ENCODE measurements at places on chromosomes 3 and 15.

DNA sequence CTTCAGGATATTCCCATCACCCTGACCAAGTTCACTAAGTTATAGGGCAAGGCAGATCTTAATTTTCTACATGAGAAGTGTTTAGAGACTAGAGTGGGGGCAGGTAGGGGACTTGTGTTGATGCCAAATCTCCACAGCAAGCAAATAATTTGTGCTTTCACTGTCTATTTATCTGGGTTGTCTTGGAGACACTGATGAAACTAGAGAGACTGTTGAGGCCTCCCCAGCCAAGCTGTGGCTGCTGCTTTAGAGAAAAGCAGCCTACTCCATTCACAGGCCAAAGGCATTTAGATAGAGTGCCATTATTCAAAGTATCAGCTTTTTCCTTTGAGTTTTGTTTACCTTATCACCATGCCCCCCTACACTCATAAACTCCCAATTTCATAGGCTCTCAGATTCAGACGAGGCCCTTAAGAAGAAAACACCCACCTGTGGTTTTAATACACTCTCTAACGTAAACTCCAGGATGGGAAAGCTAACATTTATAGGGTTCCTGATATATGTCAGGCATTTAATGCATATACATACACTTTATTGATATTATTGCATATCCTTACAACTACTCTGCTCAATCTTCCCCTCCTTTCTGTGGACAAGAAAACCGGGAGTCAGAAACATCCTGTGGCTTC, 130.4 kb upstream of the FOXB1 start:
- no peak for DNase-seq

GRCh38 chr3:48711727-48712126, 5.3 kb downstream of the IP6K2 start:
- no peak for DNase-seq

DNA sequence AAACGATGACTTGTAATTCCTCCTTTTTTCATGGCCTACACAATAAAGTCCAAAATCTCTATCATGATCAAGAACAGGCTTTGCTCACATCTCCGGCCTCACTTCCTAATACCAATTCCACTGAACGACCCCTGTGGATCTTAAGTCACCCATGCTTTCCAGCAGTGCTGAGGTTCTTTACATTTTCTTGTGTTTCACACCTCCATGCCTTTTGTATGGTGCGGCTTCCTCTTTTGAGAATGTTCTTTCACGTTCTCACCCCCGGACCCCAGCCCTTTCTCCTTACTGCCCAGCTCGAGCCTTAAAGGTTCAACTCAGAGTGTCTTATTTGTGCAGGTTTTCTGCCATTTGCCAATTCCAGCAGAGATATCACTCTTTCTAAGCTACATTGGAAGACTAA, 70.1 kb downstream of the CSNK1G1 start:
- DNase-seq: no peak

DNA sequence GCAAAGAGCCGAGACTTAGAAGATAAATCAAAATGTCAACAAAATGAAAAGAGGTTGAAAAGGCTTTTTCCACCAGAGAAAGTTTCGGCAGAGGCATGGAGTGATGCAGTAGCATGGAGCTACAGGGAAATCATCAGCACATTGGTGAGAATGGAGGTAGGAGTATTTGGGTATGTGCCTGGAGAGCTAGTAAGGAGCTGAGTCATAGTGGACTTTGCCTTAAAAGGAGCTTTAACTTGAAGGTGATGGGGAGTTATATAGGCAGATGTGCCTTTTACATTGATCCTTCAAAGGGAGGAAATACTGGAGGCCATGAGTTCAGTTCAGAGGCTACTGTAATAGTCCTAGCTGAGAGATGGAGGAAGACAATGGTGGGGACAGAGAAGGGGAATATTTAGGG, 44.3 kb downstream of the IL5RA start:
- peak; percentile 71 for DNase-seq

- DNase-seq: no peak
Measured at GRCh38 chr3:147415286-147415685, 6.1 kb downstream of the ZIC1 start.

- no peak for DNase-seq
Measured at GRCh38 chr3:45838466-45838865, 3.5 kb downstream of the LZTFL1 start.

GRCh38 chr3:45454466-45454865, 66.1 kb downstream of the LARS2 start:
- no peak for DNase-seq

GRCh38 chr3:15585111-15585845, 16.1 kb downstream of the HACL1 start:
- DNase-seq: no peak

- no peak for DNase-seq
Measured at GRCh38 chr15:88636654-88637053, 2.2 kb upstream of the ISG20 start.

GRCh38 chr3:4583416-4583815, 90.3 kb downstream of the ITPR1 start:
- DNase-seq: peak; percentile 12

- peak; percentile 83 for DNase-seq
Measured at GRCh38 chr3:171374661-171375285, 85.4 kb downstream of the TNIK start.

DNA sequence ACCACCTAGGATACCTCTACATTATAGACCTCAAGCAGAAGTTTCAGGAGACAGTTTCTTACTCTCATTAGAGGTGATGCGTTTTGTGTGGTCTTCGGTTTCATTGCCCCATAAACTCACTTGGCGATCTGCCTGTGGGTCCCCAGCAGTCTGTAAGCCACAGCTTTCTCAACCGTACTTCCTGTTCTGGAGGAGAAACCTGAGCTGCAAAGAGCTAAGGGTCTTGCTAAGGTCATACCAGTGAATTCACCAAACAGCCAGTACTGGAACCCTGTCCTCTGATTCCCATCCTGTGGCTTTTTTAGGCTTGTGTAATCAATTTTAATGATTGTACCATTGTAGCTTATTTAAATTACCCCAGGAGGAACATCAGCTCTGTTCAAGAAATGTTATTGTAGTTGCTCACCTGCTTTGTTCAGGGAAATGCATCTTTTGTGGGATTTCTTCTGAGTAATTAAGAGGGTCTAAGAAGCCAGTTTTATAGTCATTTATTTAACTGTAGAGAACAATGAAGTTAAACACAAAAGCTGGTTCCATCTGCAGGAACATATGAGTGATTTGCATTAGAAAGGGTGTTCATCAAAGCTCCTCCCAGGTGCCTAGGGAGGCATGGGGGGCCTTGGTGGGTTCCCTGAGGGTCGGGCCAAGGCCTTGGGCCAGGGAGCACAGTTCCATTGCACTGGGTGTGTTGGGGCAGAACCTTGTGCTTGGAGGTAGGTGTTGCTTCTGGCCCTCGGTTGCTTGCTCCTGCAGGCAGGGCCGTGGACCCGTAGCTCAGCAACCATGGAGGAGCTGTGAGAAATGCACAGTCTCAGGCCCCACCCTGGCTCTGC, 69.6 kb downstream of the APBA2 start:
- peak; percentile 53 for DNase-seq

GRCh38 chr15:91983729-91984340, 130.3 kb downstream of the SLCO3A1 start:
- DNase-seq: no peak

DNA sequence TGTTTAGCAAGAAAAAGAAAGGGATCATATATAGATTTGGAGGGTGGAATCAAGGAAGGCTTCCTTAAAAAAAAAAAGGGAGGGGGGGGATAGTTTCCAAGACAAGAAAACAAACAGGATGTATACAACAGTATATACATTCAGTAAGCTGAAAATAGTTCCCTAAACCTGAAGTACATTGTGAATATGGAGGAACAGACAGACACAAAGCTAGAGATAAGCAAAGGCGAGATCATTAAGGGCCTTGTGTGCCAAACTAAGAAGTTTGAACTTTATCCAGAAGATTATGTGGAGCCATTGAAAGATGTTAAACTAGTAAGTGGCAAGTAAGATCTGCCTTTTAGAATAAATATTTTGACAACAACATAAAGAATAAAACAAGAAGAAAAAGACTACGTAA, 93.3 kb upstream of the IMPG2 start:
- no peak for DNase-seq

DNA sequence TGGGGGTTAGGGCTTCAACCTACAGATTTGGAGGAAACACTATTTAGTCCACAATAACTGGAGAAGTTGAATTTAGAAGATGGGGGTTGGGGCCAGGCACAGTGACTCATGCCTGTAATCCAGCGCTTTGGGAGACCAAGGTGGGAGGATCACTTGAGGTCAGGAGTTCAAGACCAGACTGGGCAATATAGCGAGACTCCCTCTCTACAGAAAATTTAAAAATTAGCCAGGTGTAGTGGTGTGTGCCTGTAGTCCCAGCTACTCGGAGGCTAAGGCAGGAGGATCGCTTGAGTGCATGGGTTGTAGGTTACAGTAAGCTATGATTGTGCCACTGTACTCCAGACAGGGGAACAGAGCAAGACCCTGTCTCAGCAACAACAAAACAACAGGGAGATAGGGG, 5.0 kb upstream of the DYNLT2B start:
- no peak for DNase-seq

- DNase-seq: peak; percentile 31
Measured at GRCh38 chr15:90557186-90558084, 27.7 kb downstream of the CRTC3 start.

GRCh38 chr3:186722457-186722856, 5.3 kb downstream of the KNG1 start:
- DNase-seq: peak; percentile 6

GRCh38 chr3:73070675-73071575, 9.5 kb downstream of the EBLN2 start:
- peak; percentile 93 for DNase-seq

DNA sequence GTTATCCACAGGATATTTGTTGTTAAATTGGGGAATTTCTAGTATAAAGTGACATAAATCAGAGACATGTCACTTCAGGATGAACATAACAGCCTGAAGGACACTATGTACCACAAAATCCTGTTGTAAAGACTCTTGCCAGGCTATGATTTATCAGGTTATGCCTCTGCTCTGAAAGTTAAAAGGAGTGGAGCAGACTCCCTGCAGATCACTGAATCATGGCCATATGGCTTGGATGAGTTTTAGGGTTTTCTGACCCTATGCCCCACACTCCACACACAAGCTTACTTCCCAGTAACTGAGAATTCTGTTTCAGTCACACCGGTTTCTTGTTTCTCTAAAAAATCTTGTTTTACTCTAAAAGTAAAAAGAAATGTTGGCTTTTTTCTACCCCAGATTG, 869.4 kb downstream of the NAALADL2 start:
- DNase-seq: no peak

DNA sequence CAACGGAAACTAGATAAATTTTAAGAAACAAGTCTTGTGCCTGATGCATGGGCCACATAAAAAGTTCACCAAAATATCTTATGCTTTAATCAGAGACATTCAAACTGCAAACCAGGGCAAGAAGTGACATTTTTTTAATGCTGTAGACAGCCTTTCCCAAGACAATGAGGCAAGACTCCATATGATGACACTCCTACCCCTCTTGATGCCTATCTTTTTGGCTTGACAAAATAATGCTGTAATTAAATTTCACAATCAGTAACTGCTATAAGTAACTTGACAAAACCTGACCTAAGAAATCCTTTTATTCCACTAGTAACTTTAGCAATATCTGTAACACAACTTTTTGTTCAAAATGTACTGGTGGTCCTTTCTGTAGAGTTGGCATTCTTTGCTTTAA, 48.7 kb downstream of the ECT2 start:
- no peak for DNase-seq

- DNase-seq: no peak
Measured at GRCh38 chr15:69782809-69783208, 314.9 kb downstream of the TLE3 start.

- DNase-seq: no peak
Measured at GRCh38 chr3:177935047-177935446, 601.2 kb upstream of the KCNMB2 start.

DNA sequence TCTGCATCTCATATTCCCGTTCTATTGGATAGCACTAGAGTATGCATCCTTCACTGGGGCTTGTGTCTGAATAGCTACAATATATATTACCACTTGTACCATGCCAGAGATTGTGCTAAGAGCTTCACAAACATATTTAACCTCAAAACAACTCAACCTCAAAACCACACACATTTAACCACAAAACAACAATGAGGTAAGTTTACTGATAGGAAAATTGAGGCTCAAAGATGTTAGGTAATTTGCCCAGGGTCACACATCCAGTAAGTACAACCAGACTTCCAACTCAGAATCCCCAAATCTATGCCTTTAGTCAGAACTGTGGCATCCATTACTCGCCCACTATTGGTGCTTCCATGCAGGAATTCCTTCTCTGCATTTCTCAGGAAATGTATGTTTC, 220.0 kb downstream of the FAM43A start:
- DNase-seq: peak; percentile 36

DNA sequence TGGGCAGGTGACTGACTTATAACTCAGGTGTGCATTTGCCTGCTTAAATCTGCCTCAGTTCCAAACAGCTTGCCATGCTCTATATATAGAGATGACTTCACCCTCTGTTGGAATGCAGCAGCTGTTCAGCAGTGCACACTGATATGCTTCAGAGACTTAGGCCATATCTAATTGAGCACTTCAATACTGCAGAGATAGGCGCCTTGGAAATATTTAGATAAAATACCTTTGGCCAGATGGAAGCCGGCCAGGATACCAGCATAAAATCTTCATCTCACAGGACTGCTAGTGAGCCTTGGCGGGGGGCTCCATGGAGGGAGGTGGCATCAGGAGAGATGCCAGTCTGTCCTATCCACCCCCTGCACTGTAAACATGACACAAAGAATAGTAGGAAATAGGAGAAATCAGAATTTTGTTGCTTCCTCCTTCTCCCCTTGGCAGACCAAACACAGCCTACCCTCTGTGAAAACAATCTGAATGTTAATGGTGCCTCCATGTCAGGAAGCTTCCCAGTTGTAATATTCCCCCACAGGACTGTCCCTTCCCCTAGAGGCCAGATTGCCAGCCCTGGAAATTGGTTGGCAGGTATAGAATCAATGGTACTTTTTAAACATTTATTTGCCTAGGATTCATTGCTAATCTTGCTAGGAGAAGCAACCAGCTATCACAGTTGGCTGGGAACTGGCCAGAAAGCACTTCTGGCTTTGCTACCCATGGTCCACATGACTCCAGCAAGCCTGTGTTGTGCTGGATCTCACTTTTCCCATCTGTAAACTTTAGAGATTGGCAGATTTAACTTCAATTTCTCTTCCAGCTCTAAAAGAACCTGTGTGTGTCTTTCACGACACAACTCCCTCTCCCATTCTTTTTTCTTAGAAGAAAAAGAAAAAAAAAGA, 215.5 kb upstream of the KCNMB2 start:
- peak; percentile 55 for DNase-seq

GRCh38 chr3:129068291-129068886, 7.8 kb downstream of the GP9 start:
- DNase-seq: no peak

DNA sequence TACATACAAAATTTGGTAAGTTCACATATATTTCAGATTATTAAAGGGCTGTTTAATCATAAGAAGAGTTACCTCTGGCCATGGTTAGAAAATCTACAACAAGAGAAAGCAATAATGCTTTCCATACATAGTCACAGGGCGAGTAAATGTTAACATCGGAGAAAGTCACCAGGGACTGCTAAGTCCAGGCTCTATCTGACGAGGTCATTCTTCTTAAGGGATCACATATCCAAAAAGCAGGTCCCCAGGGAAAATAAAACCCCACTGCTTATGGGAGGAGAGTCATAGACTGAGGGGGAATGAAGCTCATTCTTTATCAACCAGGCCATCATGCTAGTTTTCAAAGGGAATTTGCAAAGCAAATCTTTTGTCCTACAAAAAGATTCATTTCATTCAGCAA, 3.1 kb downstream of the PCYT1A start:
- no peak for DNase-seq
